A549 treated with RU486 at 1 μM for 4 hours (cell line): ENCODE measurements at places on chromosomes 5 and 9. TPM values are rescaled to one million over a fixed set of nuclear protein-coding genes. Genes with fewer than 3 reads are reported as not detected.

FAM169A gene
- 2.7 to 7.1 TPM (median 6.6 TPM) in 5 replicates for total RNA-seq

CYLC2 gene
- total RNA-seq: not detected in 5 replicates

PTCH1 gene
- 2.1 to 3.5 TPM (median 3.0 TPM) in 5 replicates for total RNA-seq

SHOC1 gene
- total RNA-seq: not detected in 5 replicates

NR5A1 gene
- 0.03 to 0.05 TPM in 2 of 5 replicates, not detected in the others for total RNA-seq

ACSL6 gene
- total RNA-seq: 0.16 to 0.24 TPM in 2 of 5 replicates, not detected in the others

INVS gene
- total RNA-seq: 9.0 to 10.9 TPM (median 9.9 TPM) in 5 replicates

ZNF474 gene
- 0.15 to 0.32 TPM (median 0.21 TPM) in 5 replicates for total RNA-seq

DIRAS2 gene
- 0.02 TPM in 1 of 5 replicates, not detected in the others for total RNA-seq

SPATA6L gene
- total RNA-seq: 1.6 to 2.5 TPM (median 2.3 TPM) in 5 replicates

CARTPT gene
- total RNA-seq: not detected in 5 replicates

SHISAL2B gene
- total RNA-seq: not detected in 5 replicates

ARL14EPL gene
- 0.16 to 0.32 TPM (median 0.24 TPM) in 4 of 5 replicates, not detected in the other for total RNA-seq

ABO gene
- not detected in 5 replicates for total RNA-seq

CNTLN gene
- total RNA-seq: 2.4 to 7.0 TPM (median 5.7 TPM) in 5 replicates

DENND1A gene
- 9.5 to 11.2 TPM (median 10.7 TPM) in 5 replicates for total RNA-seq

PCA3 gene
- total RNA-seq: not detected in 5 replicates

AIF1L gene
- 0.94 to 1.5 TPM (median 1.1 TPM) in 5 replicates for total RNA-seq

SLC6A18 gene
- not detected in 5 replicates for total RNA-seq

DND1 gene
- 0.48 to 0.94 TPM (median 0.73 TPM) in 5 replicates for total RNA-seq

PCDHGA2 gene
- 0.38 to 0.87 TPM (median 0.47 TPM) in 5 replicates for total RNA-seq

ENTPD2 gene
- total RNA-seq: 0.31 to 1.1 TPM (median 0.91 TPM) in 5 replicates

ANKRD33B gene
- 8.1 to 12.6 TPM (median 10.8 TPM) in 5 replicates for total RNA-seq

IL4 gene
- total RNA-seq: not detected in 5 replicates

FER gene
- total RNA-seq: 2.6 to 6.9 TPM (median 5.1 TPM) in 5 replicates

CA9 gene
- total RNA-seq: 4.1 to 7.3 TPM (median 4.6 TPM) in 5 replicates

FABP6 gene
- 0.87 to 1.6 TPM (median 1.5 TPM) in 5 replicates for total RNA-seq

ADAMTS12 gene
- 6.1 to 9.6 TPM (median 7.9 TPM) in 5 replicates for total RNA-seq

ORM1 gene
- total RNA-seq: 0.35 TPM in 1 of 5 replicates, not detected in the others

CCDC171 gene
- 0.15 to 0.51 TPM (median 0.44 TPM) in 5 replicates for total RNA-seq

CBY3 gene
- total RNA-seq: not detected in 5 replicates

ANKRD31 gene
- total RNA-seq: 0.05 to 0.07 TPM (median 0.06 TPM) in 4 of 5 replicates, not detected in the other

FOXD4L6 gene
- 0.11 TPM in 1 of 5 replicates, not detected in the others for total RNA-seq

ENTREP1 gene
- 0.28 to 0.71 TPM (median 0.49 TPM) in 5 replicates for total RNA-seq

SARDH gene
- 0.05 to 0.18 TPM (median 0.07 TPM) in 3 of 5 replicates, not detected in the others for total RNA-seq

TRIM36 gene
- total RNA-seq: 1.5 to 2.7 TPM (median 2.2 TPM) in 5 replicates

ZNF883 gene
- total RNA-seq: 0.74 to 1.1 TPM (median 0.83 TPM) in 5 replicates

PAX5 gene
- total RNA-seq: 0.02 TPM in 1 of 5 replicates, not detected in the others

LCN9 gene
- total RNA-seq: not detected in 5 replicates

GRIA1 gene
- total RNA-seq: not detected in 5 replicates

PHYHD1 gene
- total RNA-seq: not detected in 5 replicates

NXNL2 gene
- 0.29 to 0.87 TPM (median 0.78 TPM) in 5 replicates for total RNA-seq

FLT4 gene
- 1.7 to 3.4 TPM (median 2.5 TPM) in 5 replicates for total RNA-seq

SLC6A3 gene
- 0.07 to 0.37 TPM (median 0.14 TPM) in 4 of 5 replicates, not detected in the other for total RNA-seq

AQP7 gene
- total RNA-seq: 0.35 to 0.74 TPM (median 0.53 TPM) in 5 replicates

THBS4 gene
- 0.08 to 0.12 TPM in 2 of 5 replicates, not detected in the others for total RNA-seq
